ENCODE measurements at places on chromosomes 5 and 9.

DNA sequence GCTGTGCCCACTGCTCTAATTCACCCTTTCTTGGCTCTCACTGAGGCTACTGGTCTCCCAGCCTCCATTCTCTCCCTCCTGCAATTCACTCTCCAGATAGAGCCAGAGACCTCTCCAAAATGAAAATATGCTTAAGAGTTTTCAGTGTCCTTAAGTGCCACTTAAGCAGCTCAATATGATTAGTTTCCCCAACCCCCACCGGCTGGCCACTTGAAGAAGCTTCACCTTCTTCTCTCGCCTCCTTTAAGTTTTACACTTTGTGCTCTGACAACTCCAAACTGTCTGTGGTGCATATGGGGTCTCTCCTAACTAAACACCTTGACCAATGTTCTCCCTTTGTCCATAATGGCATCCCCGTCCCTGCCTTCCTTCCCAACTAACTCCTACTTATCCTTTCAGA, 53.4 kb downstream of the CDK5RAP2 start:
- no peak for DNase-seq

- DNase-seq: no peak
Measured at GRCh38 chr5:35364350-35364749, 134.1 kb upstream of the PRLR start.

- no peak for DNase-seq
Measured at GRCh38 chr9:69149321-69149807, 24.7 kb upstream of the TJP2 start.

DNA sequence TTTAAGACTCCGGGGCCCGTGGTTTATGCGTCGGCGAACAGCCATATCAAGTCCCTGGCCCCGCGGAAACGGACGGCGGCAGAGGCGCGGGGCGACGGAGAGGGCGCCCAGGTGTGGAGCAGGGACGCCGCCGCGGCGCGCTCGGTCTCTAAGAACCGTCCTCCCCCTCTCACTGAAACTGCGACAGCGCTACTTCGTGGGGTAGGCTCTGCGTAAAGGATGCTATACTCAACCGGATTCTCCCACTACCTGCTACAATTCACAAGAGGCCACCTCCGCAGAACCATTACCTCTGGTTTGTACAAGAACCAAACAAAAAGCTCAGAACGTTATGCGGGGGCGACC, 404 bp downstream of the MRNIP start:
- peak; percentile 33 for DNase-seq

DNA sequence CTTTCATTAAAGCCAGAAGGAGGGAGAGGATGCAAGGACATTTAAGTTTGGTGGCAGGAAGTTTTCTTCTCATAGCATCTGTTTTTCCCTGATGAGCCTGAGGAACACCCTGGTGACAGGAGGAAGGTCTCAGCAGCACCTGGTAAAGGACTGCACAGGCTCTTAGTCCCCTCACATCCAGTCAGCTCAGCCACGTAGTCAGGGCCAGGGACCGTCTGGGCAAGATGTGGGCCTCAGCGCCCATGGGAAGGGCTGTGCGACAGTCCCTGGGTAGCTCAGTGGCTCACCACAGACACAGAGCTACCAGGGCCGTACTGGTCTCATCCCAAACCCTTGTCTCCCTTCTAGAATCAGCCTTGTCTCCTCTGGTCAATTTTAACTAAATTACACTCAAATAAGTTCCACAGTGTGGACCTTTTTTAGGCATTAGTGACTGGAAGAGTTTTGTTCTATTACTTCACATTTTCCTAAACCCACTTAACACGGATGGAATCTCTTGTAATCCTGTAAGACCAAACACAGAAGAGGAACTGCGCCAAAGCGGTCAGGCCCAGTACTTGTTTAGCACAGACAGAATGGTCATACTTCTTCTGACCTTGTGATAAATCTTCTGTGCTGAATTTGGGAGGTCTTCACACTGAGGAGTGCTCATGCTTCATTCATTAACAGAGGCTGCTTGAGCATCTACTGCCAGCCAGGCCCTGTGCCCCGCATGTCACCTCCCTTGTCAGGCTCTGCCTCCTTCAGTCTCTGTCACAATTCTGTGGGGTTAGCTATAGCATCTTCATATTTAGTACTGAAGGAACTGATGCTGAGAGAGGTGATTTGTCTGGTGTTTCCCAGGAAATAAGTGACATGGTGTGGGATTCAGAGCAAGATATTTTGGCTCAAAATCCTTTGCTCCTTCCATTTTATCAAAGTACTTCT, 91.4 kb downstream of the ANGPTL2 start:
- DNase-seq: no peak

- DNase-seq: no peak
Measured at GRCh38 chr5:57538341-57538955, 55.8 kb upstream of the ACTBL2 start.

DNA sequence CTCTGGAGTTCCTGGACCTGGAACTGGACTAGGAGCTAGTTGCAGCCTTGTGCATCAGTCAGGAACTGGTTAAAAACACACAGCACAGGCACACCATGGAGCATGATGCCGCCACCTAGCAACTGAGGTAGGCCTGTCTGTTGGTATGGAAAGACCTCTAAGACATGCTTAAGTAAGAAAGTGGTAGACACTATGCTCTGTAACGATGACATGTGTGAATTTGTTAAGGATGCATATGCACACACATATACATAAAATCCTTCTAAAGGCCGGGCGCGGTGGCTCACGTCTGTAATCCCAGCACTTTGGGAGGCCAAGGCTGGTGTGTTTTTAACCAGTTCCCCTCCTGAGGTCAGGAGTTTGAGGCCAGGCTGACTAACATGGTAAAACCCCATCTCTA, 136.9 kb upstream of the RASEF start:
- no peak for DNase-seq

GRCh38 chr5:84257061-84257460, 127.6 kb downstream of the EDIL3 start:
- DNase-seq: no peak

DNA sequence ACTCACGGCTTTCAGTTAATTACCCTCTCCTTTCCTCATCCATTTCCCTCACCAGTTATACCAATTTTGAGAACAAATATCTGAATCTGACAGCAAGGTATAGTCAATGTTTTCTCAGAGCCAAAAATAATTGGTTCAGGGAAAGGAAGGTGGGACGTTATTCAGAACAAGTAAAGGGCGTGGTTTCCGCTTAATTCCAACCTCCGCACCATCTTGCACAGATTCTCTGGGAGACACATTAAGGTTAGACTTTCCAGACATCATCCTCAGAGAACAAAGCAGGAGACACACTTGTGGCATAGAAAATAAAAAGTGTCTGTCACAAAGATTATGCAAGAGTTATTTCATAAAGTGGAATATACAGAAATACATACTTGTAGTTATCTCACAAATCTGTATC, 441.2 kb downstream of the IRX1 start:
- DNase-seq: no peak

All from activated CD4-positive, alpha-beta T cell treated with anti-CD3 and anti-CD28 coated beads for 24 hours (primary cell).